ENCODE measurements at places on chromosomes 1 and 21.

DNA sequence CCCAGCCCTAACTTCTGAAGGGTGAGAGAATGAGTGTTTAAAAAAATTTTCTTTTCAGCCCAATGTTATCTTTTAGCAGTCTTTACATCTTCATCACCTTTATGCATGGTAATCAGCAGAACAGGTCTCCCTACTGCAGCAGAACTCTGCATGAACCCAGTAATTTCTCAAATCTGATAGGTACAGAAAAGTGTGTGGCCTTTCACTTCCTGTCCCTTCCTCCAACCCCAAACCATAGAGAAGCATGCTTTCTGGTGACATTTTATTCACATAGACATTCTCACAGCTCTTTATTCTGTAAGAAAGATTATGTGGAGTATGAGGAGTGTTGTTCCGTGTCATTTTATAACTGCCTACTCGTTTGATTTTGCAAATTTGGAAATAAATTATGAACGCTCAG, 68.6 kb downstream of the RPAP2 start:
- DNase-seq, result no peak

DNA sequence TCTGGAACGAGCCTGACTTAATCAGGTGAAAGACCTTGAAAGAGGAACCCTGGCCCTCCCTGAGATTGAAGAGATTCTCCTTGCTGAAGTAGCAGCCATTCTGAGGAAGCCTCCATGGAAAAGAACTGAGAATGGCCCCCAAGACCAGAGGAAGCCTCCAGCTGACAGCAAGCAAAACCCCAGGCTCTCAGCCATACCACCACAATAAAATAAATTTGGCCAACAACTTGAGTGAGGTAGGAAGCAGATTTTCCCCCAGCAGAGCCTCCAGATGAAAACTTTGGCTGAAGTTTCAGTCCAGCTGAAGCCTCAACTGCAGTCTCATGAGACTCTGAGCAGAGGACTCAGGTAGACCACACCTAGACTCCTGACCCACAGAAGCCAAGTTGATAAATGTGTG, 34.0 kb upstream of the SLAMF9 start:
- no peak for DNase-seq

DNA sequence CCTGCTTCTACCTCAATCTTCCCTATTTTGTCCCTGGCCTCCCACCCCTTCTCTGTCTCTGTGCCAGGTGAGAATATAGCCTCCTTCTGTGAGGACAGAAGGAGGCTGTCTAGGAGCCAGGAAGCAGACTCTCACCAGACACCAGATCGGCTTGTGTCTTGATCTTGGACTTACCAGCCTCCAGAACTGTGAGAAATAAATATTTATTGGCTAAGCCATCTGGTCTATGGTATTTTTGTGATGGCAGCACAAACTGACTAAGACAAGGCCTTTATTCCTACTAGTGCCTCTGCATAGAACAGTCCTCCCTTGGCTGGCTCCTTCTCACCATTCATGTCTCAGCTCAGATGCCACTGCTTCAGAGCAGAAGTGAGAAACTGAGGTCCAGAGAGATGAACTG, 1.9 kb downstream of the GPN2 start:
- no peak for DNase-seq

- DNase-seq, result no peak
Measured at GRCh38 chr1:22804969-22805671, 94.5 kb downstream of the EPHB2 start.

GRCh38 chr1:103779932-103780331, 30.2 kb downstream of the AMY1C start:
- no peak for DNase-seq

GRCh38 chr1:167198518-167199133, 22.1 kb upstream of the POU2F1 start:
- peak; percentile 28 for DNase-seq

Data from NCI-H774 (cell line).